Posterior vena cava (tissue), 2 donors: ENCODE measurements at places on chromosomes 7 and 10.

DNA sequence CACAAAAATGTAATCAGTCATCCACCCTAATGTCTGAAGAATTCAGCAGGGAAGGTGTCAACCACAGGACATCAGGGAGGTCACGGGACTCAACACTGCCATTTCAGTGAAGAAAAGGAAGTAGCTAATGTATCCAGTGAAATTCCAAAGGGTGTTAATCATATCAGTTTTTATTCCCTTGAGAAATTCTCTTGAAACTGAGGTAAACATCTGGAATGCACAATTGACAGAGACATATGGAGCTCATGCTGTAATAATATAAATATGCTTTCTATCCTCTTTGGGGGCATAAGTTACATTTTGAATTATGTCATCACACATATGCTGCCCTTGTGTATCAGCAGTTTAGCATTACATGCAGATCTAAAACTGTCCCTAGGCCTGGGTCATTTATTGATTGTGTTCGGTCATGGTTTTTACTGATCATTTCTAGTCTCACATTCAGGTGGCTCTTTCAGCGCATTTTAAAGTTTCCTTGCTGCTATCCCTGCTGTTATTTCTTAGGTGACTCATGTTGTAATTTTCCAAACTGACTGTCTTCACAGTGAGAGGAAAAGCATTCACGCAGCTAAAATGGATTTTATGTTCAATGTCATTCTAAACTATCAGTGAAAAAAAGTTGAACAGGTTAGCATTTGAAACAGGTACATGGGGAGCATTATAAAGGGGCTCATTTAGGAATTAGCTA, 273.9 kb downstream of the TSPAN12 start:
- DNase-seq = no peak

GRCh38 chr7:49297958-49298357, 373.6 kb downstream of the CDC14C start:
- no peak for DNase-seq

DNA sequence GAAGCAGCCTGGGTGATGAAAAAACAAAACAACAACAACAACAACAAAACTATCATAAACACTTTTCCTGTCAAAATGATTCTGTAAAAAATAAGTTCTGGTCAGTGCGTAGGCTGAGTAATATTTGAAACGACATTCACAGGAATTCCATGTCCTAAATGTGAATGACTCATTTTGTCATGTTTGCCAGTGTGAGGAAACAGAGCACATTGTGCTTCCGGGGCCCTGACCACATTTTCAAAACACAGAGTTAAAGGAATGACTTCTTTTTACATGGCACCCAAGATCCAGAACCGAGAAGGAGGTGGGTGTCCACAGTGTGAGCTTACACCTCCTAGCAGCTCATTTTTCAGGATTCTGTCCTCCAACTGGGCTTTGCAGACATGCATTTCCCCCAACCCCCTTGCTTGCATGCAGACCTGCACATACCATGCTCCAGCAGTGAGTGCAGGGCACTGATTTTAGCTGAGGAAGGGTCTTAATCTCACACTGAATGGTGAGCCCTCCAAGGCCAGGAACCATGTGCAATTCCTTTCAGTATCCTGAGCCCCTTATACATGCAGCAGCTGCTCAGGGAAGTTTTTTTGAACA, 3.0 kb downstream of the CLRN3 start:
- no peak for DNase-seq

DNA sequence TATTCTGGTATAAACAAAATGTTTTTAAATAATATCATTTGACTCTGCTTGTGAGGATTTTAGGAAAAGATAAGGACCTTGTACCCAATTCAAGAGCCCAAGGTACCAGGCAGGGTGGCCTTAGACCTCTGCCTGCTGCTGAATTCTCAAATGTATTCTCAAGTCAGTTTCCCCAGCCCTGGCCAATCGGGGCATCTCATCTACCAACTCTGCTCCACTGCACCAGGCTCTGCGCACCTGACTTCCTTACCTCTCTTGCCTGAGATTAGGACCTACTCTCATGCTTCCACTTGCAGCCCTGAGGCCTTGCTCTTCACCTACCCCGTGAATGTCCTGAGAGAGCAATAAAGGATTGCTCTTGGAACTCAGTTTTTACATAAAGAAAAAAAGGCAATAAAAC, 69.6 kb upstream of the EZH2 start:
- DNase-seq = peak; percentile 68

DNA sequence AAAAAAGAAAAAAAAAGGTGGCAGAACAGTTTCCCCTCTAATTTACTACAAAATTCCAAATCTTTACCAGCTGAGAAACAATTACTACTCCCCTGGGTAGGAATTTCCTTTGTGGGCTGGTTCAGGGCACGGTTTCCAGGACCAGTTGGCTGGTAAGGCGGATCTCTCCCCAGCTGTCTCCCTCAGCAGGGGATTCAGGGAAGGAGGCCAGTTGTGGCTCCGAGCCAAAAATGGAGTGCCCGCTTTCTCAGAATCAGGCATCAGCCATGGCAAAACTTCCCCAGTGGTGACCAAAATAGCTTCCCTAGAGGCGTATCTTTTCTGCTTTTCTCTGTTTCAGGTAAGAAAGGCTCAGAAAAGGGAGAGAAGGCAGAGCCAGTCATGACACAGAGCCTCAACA, 91.2 kb downstream of the ZNF22 start:
- DNase-seq = no peak

DNA sequence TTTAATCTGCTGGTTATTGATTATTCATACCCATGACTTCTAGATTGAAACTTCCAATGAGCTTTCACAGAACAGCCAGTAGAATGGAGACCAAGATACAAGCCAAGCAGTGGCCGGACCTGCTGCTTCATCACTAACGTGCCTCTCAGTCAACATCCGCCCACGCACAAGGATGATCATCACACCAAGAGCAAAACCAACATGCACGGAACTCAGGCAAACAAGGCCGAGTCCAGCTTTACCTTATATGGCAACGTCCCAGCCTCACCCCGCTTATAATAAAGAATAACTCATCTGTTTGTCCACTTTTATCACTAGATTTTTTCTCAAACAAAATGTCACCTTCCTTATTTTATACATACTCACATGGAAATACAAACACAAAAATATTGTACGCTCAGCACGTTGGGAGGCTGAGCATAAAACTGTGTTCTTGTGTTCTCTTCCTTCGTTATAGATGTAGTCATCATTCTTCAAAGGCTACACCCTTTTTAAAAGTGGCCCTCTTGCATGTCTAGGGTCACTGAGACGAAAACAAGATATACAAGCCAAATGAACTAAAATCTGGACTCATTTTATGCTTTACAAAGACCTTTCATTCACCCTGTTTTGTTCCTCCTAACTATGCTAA, 122.7 kb downstream of the SFMBT2 start:
- no peak for DNase-seq

GRCh38 chr10:17022466-17022825, 107.2 kb downstream of the CUBN start:
- no peak for DNase-seq

GRCh38 chr7:27344471-27344870, 101.9 kb downstream of the EVX1 start:
- DNase-seq = no peak

- DNase-seq = no peak
Measured at GRCh38 chr7:133795068-133795665, 332.0 kb upstream of the LRGUK start.

GRCh38 chr7:151201751-151202150, 8.5 kb downstream of the H2BK1 start:
- DNase-seq = no peak

DNA sequence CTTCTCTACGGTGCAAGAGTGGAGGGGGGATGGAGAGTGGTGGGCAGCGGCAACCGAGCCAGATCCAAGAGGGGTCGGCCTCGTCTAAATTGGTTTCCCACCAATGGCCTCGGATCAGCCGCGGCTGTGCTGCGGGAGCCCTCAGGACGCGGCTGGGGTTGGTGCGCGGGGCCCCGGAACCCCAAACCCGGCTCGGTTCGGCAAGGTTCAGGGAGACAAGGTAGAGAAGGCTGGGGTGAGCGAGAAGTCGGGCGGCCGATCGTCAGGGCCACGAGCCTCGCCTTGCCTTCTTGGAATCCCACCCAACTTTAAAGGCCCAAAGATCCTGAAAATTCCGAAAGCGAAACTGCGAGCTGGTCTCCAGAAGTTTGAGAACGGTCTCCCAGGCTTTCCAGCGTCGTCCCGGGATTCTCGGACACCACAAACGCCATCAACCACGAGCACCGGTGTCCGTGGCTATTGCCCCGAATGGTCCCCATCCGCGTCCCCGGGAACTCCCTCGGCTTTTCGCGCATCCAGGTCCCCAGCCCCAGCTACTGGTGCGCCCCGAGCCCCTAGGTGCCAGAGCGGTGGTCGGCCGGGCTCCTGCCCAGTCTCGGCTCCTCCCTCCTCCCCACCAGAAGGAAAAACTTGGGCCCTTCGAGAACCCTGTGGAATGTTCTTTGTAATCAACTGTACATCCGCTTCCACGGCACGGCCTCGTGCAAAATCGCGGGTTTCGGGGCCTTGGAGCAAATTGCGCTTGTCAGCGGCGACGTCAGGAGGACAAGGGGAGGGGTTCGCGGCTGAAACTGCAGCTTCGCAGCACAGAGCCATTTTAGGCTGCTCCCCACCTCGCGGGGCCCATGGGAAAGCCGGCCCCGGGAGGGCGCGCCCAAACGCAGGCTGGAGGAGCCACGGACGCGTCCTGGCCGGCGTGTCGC, 3.2 kb downstream of the SFMBT2 start:
- peak; percentile 91 for DNase-seq

DNA sequence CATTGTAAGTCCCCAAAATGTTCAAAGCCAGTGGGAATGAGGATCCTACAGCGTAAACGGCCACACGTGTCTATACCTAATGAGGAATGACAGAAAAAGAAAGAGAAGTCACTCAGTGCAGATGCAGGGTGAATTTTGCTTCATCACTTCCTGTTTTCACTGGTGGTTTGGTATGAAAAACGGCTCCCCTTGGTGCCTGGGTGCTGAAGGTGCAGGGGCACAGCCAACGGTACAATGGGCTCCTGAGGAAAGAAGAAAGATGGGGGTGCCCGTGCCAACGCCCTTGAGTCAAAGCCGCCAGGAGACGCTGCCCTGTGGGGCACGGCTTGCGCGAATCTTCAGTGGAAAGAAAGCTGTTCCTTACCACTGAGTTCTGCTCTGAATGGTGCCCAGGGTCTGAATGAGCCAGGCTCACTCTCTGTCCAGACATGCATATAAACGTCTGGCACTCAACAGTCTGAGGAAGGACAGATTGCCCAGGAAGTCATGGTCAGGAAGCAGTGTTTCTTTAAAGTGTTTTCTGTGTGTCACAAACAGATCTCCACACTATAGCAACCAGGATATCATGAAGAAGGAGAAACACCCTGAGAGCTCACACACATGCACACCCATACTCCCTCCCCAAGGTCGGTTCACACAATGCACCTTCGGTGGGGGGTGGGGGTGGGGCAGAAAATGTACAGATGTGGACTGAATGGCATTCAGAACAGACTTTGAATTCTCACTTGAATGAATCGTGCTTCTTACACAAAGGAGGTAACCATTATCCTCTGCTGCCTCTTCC, 105.8 kb downstream of the ELMO1 start:
- DNase-seq = no peak

DNA sequence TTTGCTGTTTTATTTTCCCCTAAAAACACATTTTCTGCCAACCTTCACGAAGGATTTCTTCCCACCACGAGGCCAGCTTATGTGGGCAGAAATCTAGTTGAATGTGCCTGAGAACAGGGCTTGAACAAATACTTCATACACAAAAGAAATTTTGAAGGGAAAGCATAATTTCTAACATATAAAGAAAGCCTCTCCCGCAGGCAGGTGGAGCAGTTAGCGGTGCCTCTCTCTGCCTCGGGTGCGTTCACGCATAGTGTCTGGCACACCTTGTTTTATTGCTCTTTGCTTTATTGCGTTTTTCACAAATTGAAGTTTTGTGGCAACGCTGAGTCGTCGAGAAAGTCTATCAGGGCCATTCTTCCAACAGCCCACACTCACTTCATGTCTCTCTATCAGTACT, 7.0 kb upstream of the CSGALNACT2 start:
- DNase-seq = no peak

GRCh38 chr7:44802418-44803025, 6.0 kb downstream of the PPIA start:
- DNase-seq = no peak

DNA sequence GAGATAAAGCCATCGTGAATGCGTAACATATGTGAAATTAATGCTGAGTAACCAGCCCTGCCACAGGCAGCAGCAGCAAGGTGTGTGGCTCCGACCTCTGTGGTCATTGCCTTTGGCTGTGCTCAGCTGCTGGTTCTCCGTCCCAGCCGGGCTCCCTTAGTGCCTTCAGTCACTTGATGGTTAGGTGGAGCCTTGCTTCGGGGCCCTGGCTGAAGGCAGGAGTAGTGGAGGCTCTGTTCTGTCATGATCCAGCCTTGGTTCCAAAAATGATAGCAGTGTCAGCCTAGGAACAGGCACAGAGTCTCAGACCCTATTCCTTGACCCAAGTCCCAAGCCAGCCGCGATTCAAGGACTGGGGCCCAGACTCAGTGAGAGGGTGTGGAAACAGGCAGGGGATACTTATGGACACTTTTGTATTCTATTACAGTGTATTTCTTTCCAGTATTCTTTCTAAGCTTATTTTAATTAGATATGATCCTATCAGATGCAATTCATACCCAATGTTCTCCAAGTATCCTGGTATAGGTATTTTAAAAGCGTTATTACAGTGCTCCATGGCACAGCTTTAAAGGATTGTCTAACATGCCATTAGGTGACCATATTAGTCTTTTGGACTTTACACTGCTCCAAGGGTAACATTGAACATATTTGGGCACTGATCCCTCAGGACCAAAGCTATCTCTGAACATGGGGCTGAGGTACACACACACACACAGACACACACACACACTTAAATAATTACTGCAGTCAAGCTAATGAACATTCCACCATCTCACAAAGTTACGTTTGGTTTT, 9.0 kb downstream of the SCART1 start:
- peak; percentile 58 for DNase-seq

DNA sequence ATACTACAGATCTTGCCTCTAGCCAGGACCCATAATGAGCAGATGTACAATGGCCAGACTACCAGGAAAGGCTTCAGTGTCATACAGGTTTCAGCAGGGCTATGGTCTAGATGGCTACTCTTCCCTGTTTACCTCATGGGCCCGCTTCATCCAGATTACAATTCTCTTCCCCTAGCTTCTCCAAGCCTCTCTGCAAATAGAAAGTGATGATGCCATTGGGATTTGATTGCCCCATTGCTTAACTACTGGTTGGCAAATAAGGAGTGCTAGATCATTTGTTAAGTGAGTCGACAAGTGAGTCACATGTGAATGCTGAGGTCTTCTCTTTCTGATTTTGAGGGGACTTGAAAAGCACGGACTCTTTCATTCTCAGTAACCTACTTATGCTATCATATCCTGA, 361.5 kb upstream of the LRRTM3 start:
- no peak for DNase-seq

- no peak for DNase-seq
Measured at GRCh38 chr7:5469375-5470166, 45.9 kb upstream of the TNRC18 start.

GRCh38 chr10:112159469-112159868, 24.1 kb downstream of the GPAM start:
- DNase-seq = no peak
